ENCODE measurements at places on chromosomes 11 and 22. TPM values are rescaled to one million over a fixed set of nuclear protein-coding genes. Genes with fewer than 3 reads are reported as not detected.
A peak's percentile ranks its signal among the peaks of the same experiment; 100 is the strongest.

DNA sequence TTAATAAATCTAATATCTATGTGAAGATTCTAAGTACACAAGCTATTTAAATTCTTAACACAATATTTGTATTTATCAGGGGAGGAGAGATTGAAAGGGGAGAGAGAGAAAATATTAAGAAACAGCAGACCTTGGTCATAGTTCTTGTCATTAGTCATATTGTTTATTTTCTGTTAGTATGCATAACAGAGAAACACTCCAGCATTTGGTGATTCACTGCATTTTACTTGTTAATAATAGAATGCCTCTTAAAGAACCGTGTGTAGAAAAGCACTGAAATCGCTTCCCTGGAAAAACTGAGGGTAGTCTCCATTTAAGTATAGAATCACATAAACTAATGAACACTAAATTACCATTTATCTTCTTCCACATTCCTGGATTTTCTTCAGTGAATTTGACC lies 122.7 kb upstream of the TRPC6 start:
- no peak for DNase-seq

DNA sequence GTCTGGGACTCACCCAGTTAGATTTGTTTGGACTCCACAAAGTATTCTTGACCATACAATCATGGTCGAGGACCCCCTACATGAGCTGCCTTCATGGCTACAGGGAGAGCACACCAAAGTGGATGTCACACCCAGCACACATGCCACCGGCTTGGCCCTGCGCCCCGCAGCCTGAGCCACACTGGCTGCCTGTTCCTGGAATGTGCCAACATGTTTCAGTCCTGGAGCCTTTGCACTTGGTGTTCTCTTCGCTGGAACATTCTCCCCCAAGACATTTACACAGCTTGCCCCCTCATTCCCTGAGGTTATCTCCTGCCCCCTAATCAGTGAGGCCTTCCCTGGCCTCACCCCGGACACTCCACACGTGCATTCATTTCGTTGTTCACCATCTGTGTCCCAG lies 46.0 kb downstream of the PPARA start:
- no peak for DNase-seq

DGCR6 gene
- 1.1 TPM for total RNA-seq

GRCh38 chr22:39351689-39352214 lies 2.0 kb downstream of the SYNGR1 start:
- peak; percentile 79 for DNase-seq

GRCh38 chr11:33899400-33900037 lies 7.6 kb upstream of the LMO2 start:
- DNase-seq: no peak

C1QTNF4 gene
- not detected for total RNA-seq

- DNase-seq: no peak
These were observed 44.1 kb upstream of the PRDM11 start for GRCh38 chr11:45102361-45102809.

DNA sequence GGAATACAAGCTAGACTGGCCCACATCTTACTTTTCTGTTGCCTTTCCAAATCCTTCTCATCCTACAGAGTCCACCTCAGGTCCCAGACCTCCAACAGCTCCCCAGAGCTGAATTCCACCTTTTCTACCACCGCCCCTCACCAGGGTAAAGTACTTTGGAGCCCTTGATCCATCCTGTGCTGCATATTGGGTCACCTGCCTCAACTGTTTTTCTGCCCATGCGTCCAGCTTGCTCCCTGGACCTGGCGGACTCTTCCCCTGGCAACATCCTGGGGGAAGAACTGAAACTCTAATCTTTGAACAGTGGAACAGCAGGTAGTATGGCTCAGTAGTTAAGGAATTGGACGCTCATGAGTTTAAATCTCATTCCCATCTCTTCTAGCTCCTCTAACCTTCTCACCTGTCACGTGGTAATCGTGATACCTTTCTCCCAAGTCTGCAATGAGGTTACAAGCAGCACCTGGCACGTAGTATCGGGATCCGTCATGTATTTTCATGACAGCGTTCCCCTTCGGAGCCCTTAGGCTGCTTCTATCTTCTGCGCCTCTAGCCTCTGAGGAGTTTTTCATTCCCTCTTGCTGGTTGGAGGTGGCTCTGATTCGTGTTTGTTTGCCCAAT lies 98.1 kb downstream of the CEP164 start:
- DNase-seq: no peak

DNA sequence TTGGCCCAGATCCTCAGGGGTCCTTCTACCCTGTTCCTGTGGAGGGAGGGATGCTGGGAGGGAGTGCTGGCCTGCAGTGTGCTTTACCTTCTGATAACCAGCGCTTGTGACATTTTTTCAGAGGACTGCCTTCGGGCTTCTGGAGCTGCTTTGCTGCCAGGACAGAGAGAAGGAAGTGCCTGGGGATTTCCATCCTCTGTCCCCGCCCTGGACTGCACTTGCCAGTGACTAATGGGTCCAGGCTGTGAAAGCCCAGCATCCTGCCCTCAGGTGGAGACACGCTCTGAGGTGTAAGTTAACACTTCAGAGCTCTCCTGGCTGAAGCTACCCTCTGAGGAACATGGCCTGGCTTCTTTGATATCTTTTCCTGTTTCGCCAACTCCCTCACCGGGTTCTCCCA lies 158.7 kb upstream of the SYT13 start:
- no peak for DNase-seq

GRCh38 chr11:120599816-120600420 lies 88.4 kb downstream of the GRIK4 start:
- DNase-seq: no peak

SMTNL1 gene
- total RNA-seq: not detected

DNA sequence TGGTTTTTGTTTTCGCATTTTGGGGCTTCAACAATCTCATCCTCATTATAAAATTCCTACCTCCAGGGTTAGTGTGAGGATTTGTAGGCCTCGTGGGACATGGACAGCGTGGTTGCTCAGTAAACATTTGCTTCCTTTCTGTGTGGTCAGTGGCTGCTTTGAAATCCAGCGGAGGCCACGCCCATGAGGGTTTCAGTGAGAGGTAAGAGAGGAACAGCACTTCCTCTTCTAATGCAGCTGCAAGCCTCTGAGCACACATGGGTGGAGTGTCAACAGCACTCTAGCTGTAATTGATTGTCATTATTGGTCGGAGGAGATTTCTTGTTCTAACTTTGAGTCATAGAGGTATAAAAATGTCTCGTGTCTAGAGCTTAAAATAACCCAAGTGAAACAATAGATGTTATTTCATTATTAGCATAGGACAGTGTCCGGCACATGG lies 6.0 kb upstream of the ARHGAP42 start:
- DNase-seq: peak; percentile 52

NTM gene
- total RNA-seq: not detected

GRCh38 chr11:113871336-113871735 lies 4.0 kb downstream of the USP28 start:
- no peak for DNase-seq

DNA sequence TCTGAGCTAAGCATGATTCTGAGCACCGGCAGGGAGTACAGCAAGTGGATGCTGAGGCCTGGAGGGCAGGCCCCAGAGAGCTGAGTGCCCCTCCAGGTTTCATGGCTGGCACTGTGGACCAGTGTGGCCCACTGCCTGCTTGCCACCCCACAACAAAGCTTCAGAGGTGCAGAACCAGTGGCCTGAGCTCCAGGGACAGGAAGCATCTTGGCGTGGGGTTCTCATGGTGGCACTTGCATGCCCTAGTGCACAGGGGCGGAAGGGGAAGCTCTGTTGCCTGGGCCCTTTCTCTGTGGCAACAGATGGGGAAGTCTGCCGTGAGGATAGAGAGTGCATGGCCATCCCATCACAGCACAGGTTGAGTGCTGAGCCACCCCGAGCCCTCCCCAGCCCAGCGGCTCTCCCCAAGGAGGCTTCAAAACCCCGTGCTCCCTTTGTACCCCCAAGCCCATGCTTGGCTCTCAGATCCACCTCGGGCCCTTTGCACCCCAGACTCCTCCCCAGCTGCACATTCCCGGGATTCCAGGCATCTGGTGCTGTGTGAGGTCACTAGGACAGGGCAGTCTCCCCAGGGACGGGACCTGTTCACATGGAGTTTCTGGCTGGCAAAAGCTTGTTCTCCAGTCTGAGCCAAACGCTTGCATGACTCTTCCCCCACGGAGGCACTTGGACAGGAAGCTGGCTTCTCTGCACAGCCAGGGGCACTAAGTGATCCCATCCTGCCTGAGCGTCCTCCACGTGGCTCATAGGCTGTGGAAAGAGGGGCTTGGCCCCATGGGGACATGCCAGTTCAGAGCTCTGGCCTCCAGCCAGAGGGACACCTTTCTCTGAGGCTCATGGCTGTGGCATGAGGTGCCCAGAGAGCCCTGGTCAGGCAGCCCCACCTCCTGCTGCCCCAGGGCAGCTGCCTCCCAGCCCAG lies 4.2 kb downstream of the SLC25A1 start:
- no peak for DNase-seq

CARNS1 gene
- total RNA-seq: 1.3 TPM
